ENCODE measurements at places on chromosomes 4 and X.

DNA sequence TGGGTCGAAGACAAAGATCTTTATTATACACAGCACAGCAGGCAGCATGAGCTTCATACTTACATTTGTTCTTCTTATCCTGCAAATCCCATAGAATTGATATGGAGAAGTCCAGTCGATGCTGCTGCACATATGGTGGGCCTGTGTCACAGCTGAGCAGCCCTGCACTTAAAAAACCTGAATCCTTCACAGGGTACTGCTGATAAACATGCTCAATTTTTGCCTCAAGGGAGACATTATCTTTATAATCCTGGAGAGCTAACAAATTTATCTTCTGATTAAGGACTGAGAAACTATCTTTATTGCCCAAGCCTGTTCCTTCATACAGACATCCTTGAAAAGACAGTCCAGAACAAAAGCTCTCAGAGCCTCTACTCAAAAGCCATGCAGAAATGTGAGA is 434.4 kb upstream of the FAM47C start:
- no peak for DNase-seq

DNA sequence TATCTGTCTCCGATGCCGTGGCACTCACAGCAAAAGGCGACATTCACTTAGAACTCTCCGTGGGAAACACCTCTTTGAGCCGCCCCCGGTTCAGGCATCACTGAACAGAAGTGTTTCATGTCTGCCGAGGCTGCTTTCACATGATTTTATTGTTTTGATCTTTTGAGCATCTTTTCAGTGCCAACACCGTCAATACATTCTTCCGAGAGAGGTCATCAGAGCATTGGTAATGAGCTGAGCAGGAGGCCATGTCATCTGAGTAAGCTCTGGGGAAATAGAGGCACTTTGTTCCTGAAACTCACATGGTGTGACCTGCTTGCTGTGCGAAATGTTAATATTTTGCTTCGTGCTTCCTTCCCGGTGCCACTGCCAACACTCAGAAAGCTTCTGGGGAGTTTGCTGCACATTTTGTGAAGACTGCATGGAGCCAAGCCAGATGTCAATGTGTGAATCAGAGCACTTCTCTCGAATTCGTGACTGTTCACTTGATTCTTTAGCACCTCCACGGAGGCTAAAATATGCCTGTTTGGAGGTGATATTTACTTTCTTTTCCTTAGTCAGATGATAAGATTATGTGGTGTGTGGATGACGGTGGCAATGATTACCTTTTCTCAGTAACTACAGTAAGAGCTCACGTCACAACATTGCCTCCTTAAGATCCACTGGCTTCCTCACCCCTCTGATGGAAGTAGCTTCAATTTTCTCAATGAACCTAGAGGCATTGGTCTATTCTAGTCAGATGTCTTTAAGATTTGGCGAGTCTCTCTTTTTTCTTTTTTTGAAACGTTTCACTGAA is 222.3 kb upstream of the HS3ST1 start:
- DNase-seq, result no peak

- no peak for DNase-seq
Observed at GRCh38 chr4:95528388-95528948, 20.3 kb downstream of the UNC5C start.

DNA sequence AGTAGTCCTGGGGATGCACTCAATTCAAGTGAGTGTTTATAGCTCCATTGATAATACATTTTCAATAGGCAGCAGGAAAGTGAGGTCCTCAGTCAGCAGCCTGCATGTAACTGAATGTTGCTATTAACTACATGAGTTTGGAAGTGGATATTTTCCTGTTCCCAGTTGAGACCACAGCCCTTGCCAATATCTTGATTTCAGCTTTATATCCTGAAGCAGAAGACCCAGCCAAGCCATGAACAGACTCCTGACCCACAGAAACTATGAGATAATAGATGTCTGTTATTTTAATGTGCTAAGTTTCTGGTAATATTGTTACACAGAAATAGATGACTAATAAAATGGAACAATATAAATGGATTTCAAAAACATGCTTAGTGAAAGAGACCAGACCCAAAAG is 63.7 kb downstream of the VSIG4 start:
- no peak for DNase-seq

DNA sequence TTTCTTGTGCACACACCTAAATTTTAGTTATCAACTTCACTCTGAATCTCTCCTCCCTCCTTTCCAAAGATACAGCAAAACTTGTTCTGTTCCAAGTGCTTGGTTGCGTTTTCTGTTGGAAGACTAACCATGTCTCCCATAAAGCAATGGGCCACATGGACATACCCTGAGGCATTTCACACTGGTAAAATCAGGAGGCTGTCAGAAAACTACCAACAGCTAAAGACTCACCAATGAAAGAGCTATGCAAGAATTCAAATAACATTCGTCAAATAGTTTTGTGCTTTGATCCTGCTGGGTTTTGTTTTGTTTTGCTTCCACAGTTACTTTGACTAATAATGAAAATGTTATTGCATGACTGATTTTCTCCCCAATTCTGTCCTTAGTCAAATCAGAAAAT is 46.0 kb downstream of the PHEX start:
- DNase-seq, result no peak

DNA sequence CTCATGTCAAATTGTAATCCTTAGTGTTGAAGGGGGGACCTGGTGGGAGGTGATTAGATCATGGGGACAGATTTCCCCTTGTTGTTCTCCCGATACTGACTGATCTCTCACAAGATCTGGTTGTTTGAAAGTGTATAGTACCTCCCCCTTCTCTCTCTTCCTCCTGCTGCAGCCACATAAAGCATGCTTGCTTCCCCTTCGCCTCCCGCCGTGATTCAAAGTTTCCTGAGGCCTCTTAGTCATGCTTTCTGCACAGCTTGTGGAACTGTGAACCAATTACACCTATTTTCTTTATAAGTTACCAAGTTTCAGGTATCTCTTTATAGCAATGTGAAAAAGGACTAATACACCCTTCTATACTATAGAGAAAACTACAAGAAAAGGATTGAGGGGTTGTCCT is 1170.5 kb upstream of the AGA start:
- DNase-seq, result no peak

GRCh38 chrX:44828008-44828605 is 15.7 kb upstream of the DUSP21 start:
- DNase-seq, result no peak

DNA sequence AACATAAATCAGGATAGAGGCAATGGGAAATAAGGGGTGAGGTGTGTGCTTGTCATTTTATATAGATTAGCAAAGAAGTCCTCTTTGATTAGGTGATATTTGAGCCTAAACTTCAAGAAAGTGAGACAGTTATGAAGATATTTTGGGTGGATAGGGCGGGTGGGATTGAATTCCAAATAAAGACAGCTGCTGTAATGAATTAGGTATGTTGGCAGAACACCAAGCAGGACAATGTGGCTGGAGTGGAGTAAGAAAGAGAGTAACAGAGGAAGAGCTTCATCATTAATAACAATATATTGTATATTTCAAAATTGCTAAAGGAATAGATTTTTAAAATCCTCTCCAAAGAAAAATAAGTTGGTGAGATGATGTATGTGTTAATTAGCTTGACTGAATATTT is 91.0 kb upstream of the CENPE start:
- no peak for DNase-seq

- no peak for DNase-seq
Observed at GRCh38 chrX:38061335-38061734, 55.0 kb downstream of the SYTL5 start.

DNA sequence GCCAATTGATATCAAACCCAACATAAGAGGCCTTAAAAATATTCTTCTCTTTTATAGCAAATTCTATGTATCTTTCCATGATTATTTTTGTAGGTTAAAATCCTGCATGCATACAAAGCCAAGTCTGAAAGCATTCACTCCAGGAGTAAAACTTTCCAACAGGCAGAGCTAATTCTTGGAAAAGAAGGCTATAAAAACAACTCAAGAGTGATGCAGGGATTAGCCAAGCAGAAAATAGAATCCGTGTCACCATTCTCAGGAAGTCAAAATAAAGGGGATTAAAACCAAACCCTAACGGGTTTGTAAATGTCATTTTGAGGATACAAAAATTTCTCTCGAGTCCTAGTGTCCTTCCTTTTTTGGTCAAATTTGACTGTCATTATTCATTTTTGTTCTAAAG is 412.4 kb downstream of the DMD start:
- no peak for DNase-seq

DNA sequence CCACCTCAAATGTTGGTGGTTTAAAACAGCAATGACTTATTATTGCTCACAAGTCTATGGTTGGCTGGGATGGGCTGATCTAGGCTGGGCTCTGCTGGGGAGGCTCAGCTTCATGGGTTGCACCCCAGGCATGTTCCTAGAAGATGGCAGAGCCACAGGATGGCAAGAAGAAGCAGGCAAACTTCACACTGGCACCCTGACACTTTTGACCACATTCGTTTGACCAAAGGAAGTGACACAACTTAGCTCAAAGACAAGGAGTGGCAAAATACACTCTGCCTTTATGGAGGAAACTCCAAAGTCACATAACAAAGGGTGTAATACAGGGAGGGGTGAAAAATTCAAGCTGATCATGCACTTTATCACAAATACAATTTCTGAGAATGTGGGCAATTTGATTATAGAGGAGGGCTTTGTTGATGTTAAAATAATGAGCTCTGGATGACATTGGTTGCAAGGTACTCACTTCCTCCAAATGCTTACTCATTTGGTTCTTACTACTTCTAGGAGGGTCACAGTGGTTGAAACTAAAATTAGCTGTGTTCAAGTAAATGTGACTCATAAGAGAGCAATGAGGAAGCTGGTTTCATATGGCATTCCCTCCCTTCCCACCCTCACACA is 249.2 kb upstream of the RPS6KA3 start:
- DNase-seq, result no peak

GRCh38 chr4:53076374-53076958 is 214.3 kb downstream of the RASL11B start:
- no peak for DNase-seq

DNA sequence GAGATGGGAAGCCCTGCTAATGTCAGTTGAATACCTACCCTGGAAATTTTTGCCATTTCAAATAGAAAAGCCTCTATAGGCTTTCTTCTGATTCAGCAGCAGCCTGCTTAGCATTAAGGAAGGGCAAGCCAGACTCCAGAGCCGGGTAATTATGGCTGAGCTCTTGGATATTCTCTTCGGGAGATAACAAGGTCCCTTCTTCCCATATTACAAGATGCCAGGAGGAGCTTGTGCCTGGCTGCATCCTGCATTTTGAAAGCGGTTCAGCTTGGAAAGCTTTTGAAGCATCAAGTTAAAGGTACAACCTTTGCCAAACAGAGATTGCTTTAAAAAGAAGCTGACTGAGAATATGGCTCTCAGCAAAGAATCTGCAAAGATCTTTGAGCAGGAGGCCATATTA is 399.6 kb upstream of the RPS6KA3 start:
- DNase-seq, result no peak

DNA sequence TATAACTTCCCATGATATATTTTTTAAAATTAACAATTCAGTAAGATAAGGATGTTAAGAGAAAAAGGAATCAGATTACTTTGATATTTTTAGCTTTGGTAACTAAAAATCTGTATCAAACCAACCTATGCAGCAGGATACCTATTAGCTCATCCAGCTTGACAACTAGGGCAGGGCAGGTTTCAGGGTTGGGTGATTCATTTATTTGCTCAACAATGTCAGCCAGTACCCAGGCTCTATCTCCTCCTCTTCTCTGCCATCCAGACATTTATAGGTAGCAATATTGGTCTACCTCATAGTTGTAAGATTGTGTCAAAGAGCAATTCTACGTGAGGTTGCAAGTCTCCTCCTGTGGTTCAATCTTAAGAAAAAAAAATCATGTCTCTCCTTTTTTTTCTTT is 421.9 kb downstream of the ANKRD50 start:
- DNase-seq, result no peak

DNA sequence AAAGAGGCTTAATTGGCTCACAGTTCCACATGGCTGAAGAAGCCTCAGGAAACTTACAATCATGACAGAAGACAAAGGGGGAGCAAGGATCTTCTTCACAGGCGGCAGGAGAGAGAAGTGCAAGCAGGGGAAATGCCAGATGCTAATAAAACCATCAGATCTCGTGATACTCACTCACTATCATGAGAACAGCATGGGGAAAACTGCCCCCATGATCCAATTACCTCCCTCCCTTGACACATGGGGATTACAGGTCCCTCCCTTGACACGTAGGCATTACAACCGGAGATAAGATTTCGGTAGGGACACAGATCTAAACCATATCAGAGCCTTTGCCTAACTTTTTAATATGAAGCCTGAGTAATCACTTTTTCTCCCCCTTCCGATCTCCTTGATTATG is 43.7 kb upstream of the MAPK10 start:
- no peak for DNase-seq

DNA sequence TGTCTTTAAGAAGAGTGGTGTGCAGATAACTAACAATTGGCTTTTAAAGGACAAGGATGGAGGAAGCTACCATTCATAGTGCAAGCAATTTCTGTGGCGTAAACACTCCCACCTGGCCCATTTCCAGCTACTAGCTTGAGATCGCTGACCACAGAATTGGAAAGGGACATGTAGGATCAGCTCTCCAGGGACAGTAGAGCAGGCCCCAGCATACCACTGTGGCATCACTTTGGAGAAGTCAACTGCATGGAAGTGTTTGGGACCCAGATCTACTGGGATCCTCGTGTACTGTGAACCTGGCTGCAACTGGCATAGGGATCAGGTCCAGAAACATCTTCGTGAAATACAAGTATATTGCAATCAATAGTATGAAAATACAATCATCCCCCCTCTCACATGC is 515.0 kb downstream of the INPP4B start:
- DNase-seq, result no peak

GRCh38 chr4:47747211-47747610 is 90.7 kb downstream of the CORIN start:
- DNase-seq, result no peak

GRCh38 chrX:28609917-28610613 is 22.8 kb downstream of the IL1RAPL1 start:
- DNase-seq, result no peak

DNA sequence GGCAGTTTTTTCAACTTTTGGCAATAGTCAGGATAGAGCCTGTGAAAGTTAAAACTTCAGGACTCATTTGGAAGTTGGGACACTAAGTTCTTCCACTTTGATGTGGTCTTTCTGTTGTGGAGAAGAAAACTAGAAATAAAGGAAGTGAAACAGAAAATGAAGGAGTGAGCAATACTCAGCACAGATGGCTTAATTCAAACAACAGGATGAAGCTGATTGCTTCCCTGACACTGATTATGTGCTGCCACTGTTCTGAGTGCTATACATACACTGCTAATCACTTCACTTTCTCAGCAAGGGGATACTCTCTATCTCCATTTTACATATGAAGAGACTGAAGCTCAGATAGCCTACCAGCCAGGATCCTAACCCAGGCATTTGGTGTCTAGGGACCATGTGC is 235.1 kb upstream of the CPEB2 start:
- DNase-seq, result no peak

GRCh38 chr4:124206779-124207605 is 505.5 kb downstream of the ANKRD50 start:
- DNase-seq, result no peak

DNA sequence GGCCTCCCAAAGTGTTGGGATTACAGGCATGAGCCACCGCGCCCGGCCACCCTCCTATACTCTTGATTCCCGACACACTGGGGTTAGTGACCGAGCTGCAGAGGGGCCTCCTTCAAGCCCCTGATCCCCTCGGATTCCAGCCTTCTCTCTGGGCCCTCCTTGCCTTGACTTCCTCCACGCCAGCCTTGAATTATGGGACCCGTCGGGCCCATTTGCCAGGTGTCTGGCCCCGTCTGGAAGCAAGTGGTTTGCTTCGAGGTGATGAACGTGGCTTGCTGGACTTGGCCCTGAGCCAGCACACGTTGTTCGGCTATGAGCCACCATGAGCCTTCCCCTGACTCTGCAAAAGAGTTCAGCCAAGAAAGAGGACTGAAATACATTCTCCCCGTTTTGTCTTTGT is 37.4 kb upstream of the GRPEL1 start:
- no peak for DNase-seq

GRCh38 chr4:48047421-48047844 is 30.9 kb downstream of the NIPAL1 start:
- no peak for DNase-seq

Measured in HS-27A (cell line).